ENCODE measurements at places on chromosomes 13 and 19. TPM values are rescaled to one million over a fixed set of nuclear protein-coding genes. Genes with fewer than 3 reads are reported as not detected.

Gene RASGRP4
- total RNA-seq, result not detected

Gene OSCAR
- total RNA-seq, result 0.36 TPM

Gene ZNF100
- 1.6 TPM for total RNA-seq

Gene TSHZ3
- 21.5 TPM for total RNA-seq

Gene CGB3
- not detected for total RNA-seq

Gene DIS3
- total RNA-seq, result 38.5 TPM

Gene TMIGD2
- total RNA-seq, result 0.36 TPM

Gene BEST2
- not detected for total RNA-seq

Gene ARHGAP33
- total RNA-seq, result 6.8 TPM

Gene KLK2
- total RNA-seq, result not detected

Gene TMEM255B
- total RNA-seq, result 0.49 TPM

Gene SOX1
- total RNA-seq, result not detected

Gene NUP62
- total RNA-seq, result 42.2 TPM

Gene SMIM44
- total RNA-seq, result not detected

Gene PCDH9
- total RNA-seq, result 5.7 TPM

Gene SIGLEC8
- total RNA-seq, result not detected

Gene FBXO17
- total RNA-seq, result 28.4 TPM

Gene RELB
- total RNA-seq, result 12.1 TPM

Gene ZNF682
- 2.8 TPM for total RNA-seq

Gene GSX1
- total RNA-seq, result not detected

Gene FAM174C
- 15.2 TPM for total RNA-seq

Gene PTBP1
- 128 TPM for total RNA-seq

Gene CYP4F12
- not detected for total RNA-seq

Gene KCNK6
- 5.5 TPM for total RNA-seq

Gene IGFL1
- total RNA-seq, result not detected

Gene CDX2
- not detected for total RNA-seq

Gene MBD3L2
- not detected for total RNA-seq

Gene PCDH8
- total RNA-seq, result not detected

Gene SWSAP1
- total RNA-seq, result 0.97 TPM

Gene EDDM13
- total RNA-seq, result not detected

Gene ZNF416
- 11.2 TPM for total RNA-seq

Gene RYR1
- under 0.01 TPM for total RNA-seq

Gene ELANE
- 0.49 TPM for total RNA-seq

Gene CEACAM19
- total RNA-seq, result 1.3 TPM

Gene FFAR1
- total RNA-seq, result not detected

Gene PSG11
- not detected for total RNA-seq

Gene GPC6
- total RNA-seq, result 9.1 TPM

Gene ZNF66
- 3.1 TPM for total RNA-seq

Gene FBXL12
- 25.7 TPM for total RNA-seq

Gene CRLF1
- 0.49 TPM for total RNA-seq

Gene ZNF285
- 2.9 TPM for total RNA-seq

Gene C2CD4C
- total RNA-seq, result 0.12 TPM

Gene TTYH1
- total RNA-seq, result not detected

Gene C5AR2
- 0.32 TPM for total RNA-seq

Gene ZNF93
- total RNA-seq, result 10.2 TPM

Gene ZNF528
- total RNA-seq, result 42.9 TPM

Gene ACTMAP
- 1.5 TPM for total RNA-seq

Gene GPX4
- total RNA-seq, result 238 TPM

Gene ACP7
- total RNA-seq, result 1.1 TPM

Gene ZNF221
- total RNA-seq, result 13.1 TPM

Gene NLRP12
- total RNA-seq, result not detected
